AML-193 (cell line): ENCODE measurements at places on chromosomes 1 and 21.

- no peak for DNase-seq
Observed at GRCh38 chr1:226682871-226683814, 55.9 kb downstream of the ITPKB start.

GRCh38 chr1:11761988-11762406 lies at the start of gene C1orf167:
Gene C1orf167, plus strand, starts transcription at chr1:11762193. Its CDS starts 2,208 bp downstream, at chr1:11764401.
- no peak for DNase-seq

- no peak for DNase-seq
Observed at GRCh38 chr1:169511316-169512005, 25.7 kb upstream of the SLC19A2 start.

GRCh38 chr1:56390232-56390867 lies 189.0 kb downstream of the PLPP3 start:
- DNase-seq, result no peak

- no peak for DNase-seq
Observed at GRCh38 chr1:67281244-67281643, 26.4 kb upstream of the IL12RB2 start.

DNA sequence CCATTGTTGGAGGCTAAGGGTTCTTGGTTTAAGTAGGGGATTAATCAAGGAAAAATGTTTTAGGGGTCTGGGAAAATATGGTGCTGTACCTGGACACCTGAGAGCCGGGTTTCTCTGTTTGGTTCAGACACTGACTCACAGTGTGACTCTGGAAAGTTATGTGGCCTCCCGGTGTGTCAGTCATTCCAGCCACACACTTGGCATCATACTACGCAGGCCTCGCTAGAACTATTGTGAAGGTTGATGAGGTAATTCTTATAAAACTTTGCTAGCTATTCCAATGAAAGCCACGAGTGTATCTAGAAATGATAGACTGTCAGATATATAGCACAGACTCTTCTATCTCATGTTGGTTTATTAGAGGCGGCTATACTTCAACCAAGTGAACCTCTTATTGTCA lies 4.8 kb upstream of the CAMSAP2 start:
- DNase-seq, result no peak

GRCh38 chr1:205435578-205436573 lies 14.0 kb upstream of the LEMD1 start:
- DNase-seq, result no peak

DNA sequence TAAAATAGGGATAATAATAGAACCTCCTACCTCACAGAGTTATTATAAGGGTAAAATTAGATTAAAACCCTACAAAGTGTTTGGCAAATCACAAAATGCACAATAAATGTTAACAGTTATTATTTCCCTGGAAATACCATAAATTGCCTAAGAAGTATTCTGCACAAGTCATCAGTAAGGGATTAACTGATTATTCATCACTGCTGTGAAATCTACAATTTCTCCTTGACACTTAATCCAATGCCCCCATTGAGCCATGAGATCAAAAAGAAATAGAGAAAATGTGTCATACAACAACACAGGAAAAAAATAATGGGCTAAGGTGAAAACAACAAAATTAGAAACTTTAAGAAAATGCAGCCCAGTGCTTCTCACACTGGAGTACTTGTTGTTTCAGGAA lies 6.7 kb upstream of the SEC16B start:
- no peak for DNase-seq

DNA sequence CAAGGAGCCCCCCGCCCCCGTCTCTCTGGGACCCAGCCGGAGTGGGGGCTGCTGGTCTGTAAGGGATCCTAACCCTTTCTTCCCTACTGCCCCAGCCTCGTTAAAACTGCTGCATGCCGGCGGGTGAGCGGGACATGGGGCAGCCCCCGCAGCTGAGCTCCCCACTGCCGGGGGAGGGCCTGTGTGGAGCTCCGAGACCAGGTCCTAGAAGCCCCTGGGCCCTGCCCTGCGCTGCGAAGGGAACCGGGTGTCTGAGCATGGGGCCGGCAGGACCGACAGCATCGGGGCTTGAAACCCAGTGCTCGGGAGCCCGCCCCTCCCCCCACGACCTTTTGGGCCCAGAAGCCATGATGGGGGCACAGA lies 9.2 kb upstream of the COL6A1 start:
- no peak for DNase-seq

DNA sequence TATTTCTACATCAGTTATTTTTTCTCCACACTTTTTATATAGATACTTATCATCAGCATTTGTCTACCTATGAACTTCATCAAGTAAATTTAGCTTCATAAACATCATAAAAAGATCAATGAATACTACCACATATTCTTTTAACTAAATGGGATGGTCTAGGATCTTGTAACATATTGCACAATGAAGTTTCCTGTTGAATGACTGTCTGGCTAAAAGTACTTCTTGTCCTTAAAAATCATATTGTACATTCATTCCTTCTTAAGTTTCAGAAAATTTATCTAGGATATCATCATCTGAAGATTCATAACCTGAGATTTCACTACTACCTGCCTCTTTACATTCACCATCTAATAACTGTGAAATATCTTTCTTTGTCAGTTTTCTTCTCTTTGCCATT lies 69.0 kb downstream of the MAGI3 start:
- no peak for DNase-seq

GRCh38 chr1:197920414-197921117 lies 3.4 kb downstream of the LHX9 start:
- no peak for DNase-seq

- DNase-seq, result no peak
Observed at GRCh38 chr1:65443647-65444046, 23.2 kb downstream of the LEPR start.

DNA sequence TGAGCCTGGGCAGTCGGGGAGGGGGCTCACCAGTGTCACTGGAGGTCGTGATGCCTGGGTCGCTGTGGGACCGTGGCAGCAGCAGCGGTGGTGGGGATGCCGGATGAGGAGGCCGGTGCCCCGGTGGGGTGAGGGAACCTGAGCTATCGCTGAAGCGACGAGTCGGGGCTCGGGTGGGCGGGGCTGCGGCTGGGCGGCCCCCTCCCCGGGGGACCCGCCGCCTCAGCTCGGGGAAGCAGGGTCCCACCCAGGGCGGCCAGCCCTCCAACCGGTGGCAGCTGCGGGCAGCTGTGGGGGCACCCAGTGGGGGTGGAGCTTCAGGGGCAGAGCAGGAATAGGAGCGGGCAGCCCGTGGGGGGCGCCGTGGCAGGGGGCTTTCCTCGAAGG lies 5.0 kb downstream of the ENTREP3 start:
- no peak for DNase-seq
